Hematopoietic multipotent progenitor cell (in vitro differentiated cells): ENCODE measurements at places on chromosomes 2 and 18.

GRCh38 chr2:165953306-165953654 is 296 bp downstream of the TTC21B start:
- no peak for DNase-seq

GRCh38 chr2:83747141-83747540 is 711.9 kb downstream of the SUCLG1 start:
- DNase-seq, result no peak

DNA sequence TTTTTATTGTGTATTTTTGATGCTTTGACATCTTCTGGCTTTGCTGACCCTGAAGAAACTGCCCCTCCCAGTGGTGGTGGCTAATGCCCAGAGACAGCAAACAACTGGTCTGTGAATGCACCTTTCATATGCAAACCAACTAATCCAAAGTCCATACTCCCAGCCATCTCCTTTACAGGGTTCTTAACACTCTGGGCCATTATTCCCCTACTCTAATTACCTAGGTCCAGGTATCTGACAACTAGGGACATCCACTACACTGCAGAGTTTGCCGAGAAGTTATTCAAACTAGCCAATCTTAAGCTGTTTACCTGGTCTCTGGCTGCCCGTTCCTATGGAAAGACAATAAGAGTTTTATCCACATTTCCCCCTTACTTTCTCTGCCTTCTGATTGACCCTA is 73.6 kb downstream of the FSHR start:
- no peak for DNase-seq

DNA sequence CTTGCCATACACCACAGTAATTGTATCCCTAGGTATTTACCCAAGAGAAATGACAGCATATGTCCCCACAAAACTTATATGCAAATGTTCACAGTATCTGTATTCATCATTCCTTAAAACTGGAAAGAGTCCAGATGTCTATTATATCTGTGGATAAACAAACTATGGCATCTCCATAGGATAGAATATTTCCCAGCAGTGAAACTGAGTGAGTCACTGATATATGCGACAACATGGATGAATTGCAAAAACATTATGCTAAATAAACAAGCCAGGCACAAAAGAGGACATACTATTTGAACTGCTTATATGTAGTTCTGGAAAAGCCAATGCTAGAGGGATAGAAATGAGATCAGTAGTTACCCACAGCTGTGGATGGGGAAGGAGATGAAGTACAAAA is 359.4 kb upstream of the DSEL start:
- DNase-seq, result no peak

GRCh38 chr2:35365859-35366258 is 989.7 kb upstream of the CRIM1 start:
- DNase-seq, result no peak

- no peak for DNase-seq
These were observed 380.7 kb downstream of the SETBP1 start for GRCh38 chr18:45061359-45061758.

GRCh38 chr2:217797661-217798069 is 205.1 kb downstream of the TNS1 start:
- DNase-seq, result peak; percentile 18

DNA sequence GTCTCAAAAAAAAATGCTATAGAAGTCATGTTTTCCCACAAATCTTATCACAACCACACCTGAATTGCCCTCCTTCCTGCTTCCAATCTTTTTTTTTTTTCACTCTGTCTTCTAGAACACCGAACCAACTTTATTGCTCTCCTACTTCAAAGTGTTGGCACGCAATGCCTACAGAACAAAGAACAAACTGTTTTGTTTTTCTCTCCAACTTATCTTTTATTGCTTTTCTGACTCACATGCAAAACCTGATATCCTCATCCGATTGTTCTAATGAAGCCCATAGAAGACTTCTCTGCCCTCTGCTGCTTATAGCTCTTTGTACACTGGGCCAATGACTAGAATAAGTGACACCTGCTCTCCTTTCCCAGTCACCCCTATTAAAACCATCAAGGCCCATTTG is 602.8 kb downstream of the EPHA4 start:
- no peak for DNase-seq

GRCh38 chr2:43454791-43455190 is 141.0 kb downstream of the THADA start:
- no peak for DNase-seq

GRCh38 chr2:197176522-197176921 is 134.1 kb downstream of the ANKRD44 start:
- DNase-seq, result no peak

DNA sequence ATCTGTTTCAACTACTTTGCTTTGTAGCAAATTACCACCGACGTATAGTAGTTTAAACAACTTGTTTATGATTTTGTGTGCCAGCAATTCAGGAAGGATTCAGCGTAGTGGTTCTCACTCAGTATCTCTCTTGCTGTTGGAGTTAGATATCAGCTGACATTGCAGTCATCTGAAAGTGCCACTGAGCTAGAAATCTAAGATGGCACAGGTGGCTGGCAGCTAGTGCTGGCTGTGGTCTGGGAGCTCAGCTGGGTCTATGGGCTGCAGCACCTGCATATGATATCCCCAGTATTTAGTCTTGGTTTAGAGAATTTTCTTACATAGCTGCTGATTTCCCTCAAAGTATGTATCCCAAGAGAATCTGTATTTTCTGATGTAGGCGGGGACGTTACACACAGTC is 235.6 kb downstream of the SCG2 start:
- no peak for DNase-seq

GRCh38 chr2:117714745-117715417 is 99.6 kb upstream of the DDX18 start:
- no peak for DNase-seq

DNA sequence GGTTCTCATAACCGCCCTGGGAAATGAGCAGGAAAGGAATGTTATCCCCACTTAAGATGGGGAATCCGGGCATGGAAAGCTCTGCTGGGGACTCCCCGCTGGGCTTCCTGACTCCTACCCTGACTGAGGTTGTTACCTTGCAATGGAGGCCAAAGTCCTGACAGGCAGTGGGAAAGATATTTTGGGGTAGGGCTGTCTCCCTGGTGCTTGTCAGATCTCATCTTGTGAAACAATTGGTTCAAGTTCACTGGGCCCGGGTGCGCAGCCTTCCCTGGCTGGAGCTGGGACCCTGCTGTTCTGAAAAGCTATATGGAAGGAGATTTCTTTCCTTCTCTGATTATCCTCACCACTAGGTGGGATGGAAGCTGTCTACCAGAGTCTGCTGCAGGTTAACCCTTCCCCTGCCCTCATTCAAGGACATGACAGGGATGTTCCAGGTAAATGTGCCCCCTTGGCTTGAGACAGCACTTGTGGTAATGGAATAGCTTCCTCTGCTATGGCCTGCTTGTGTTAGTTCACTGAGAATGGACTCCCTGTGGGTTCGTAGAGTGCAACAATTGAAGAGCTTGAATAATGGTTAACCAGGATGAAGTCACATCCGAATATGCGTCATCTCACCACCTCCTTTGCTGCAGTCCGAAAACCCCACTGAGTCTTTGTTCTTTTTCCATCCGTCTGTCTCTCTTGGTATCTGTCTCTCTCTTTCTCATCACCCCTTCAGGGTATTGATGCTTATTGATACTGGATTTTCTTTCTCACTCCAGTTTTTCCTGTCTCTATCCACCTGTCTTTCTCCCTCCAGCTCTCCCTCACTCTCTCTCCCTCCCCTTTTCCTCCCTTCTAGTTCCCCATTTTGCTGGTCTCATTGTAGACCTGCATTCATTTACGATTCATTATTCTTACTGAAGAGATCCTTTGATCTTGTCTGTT is 67.8 kb upstream of the EPAS1 start:
- no peak for DNase-seq

DNA sequence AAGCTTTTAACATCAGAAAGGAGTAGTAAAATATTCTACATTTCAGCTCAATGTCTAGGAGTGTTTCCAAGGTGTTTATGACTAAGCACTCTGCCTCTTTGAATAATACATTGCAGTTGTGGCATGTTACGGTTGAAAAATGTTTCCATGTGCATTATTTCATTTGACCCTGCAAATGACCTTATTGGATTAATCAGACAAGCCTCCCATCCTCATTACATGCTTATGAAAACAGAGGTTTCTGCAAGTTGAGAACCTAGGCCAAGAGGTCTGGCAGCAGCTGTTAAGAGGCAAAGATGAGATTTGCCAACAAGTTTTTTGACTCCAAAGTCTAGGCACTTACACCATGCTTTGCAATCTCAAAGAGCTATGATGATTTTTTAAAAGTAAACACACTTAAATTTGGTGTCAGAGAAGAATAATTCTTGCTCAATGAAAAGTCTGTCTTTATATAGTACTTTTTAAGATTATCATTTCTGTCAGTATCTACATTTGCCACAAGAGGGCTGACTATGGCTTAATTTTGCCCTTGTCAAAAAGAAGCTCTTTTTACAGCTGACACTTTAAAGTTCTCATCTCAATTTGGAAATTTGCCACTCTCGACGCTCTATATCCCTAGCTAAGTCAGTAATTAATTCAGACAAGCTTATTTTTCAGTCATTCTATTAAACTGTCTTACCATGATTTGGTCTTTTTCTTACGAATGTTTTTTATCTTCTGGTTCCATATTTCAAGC is 260.6 kb downstream of the PAX3 start:
- DNase-seq, result no peak
